ENCODE measurements at places on chromosomes 5 and 9.

DNA sequence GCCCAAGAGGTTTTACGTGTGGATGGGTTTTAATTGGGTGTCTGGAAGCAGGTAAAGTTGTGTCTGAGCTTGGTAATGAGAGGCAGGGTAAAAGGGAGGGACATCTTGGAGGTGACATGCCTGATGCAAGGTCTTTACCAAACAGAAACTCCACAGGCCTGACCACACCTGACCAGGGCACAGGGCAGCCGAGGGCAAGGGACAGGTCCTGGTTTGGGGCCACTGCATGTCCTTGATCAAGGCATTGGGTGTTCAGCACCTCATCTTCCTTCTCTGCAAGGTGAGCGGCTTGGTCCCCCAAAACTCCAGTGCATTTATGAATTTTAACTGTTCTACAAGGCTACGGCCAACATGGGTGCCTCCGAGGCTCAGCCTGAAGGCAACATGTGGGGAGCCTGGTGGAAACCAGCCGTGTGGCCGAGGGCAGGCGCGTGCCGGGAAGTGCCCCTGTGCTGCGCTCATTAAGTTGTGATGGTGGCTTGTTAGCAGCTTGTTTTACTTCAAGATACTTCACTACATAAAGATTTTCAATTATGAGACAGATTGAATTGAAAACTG, 30.7 kb upstream of the LPCAT1 start:
- DNase-seq, result no peak

DNA sequence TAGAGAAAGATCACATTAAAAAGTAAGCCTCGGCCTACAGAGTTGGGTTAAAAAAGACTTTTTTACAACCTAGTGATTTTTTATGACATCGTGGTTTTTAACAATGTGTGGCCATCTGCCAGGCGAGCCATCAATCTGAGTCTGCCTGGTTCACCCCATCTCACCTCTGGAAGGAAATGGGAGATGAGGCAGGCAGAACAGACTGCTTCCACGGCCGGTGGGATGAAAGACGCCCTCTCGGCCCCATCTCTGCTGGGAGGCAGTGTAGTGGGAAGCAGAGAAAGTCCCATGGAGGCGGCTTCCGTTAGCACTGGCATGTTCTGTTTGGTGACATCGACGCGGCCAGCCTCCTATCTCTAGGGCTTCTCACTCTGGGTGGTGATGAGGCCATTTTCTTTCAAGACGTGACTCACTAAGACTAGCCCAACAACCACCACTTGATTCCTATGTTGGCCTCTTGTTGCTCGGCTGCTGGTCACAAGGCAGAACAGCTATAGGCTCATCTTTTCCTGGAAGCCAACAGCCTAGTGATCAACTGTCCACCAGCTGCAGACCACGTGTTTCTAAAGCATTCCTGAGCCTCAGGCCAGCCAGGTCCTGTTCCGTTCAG, 132.4 kb upstream of the OTULINL start:
- no peak for DNase-seq

GRCh38 chr5:139910036-139910435, 114.4 kb downstream of the PSD2 start:
- no peak for DNase-seq

GRCh38 chr9:128077847-128078503, 9.9 kb downstream of the SLC25A25 start:
- DNase-seq, result no peak

GRCh38 chr5:154369682-154370081, 76.1 kb upstream of the SAP30L start:
- DNase-seq, result no peak
